ENCODE measurements at places on chromosomes 4 and X. TPM values are rescaled to one million over a fixed set of nuclear protein-coding genes. Genes with fewer than 3 reads are reported as not detected.

CD38 gene
- total RNA-seq, result 5.3 TPM

MBNL3 gene
- 0.69 TPM for total RNA-seq

PAGE2 gene
- not detected for total RNA-seq

MGARP gene
- total RNA-seq, result 0.94 TPM

FAM53A gene
- total RNA-seq, result 1.7 TPM

SAGE1 gene
- not detected for total RNA-seq

MAGEA12 gene
- total RNA-seq, result not detected

DIPK2B gene
- 118 TPM for total RNA-seq

PORCN gene
- total RNA-seq, result 10.3 TPM

GC gene
- not detected for total RNA-seq
